ENCODE measurements at places on chromosomes 4 and X.

- no peak for DNase-seq
Measured at GRCh38 chr4:96154676-96155075, 314.8 kb downstream of the PDHA2 start.

DNA sequence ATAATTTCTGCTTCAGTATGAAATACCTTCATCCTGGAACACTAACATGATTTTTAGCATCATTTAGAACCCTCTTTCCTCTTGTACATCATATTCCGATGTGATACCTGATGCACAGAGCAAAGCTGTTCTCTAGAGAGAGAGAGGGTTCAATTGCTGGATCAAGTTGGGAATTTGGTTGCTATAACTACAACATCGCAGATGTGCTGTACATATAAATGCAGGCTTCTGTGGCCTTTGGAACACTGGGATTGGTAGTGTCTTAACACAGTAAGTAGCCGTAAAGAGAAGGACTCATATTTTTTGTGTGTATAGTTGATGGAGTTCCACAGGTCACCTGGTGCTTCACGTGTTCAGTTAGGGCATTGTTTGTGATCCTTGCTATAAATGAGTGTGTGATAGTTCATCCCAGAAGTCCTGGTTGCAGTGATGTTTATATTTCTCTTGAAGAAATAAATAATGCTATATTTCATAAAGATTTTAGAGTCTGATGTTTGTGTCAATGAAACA is 119.2 kb downstream of the RAPGEF2 start:
- no peak for DNase-seq

DNA sequence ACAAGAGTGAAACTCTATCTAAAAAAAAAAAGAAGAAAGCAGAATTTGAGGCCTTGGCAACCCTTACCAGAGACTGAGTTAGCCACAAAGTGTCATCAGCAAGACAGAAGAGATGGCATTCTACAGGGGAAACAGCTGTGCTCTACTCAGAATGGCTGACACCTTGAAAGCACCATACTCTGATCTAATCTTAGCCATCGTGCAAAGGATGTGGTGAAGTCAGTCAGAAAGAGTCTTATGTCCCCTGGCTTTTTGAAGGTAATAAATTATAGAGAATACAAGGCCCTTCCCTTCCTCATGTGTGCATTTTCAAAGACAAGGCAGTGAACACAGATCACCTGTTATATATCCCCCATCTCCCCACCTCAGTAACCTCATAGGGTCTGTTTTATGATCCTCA is 13.2 kb downstream of the CLNK start:
- no peak for DNase-seq

GRCh38 chr4:48295116-48295515 is 25.5 kb upstream of the TEC start:
- DNase-seq: no peak

DNA sequence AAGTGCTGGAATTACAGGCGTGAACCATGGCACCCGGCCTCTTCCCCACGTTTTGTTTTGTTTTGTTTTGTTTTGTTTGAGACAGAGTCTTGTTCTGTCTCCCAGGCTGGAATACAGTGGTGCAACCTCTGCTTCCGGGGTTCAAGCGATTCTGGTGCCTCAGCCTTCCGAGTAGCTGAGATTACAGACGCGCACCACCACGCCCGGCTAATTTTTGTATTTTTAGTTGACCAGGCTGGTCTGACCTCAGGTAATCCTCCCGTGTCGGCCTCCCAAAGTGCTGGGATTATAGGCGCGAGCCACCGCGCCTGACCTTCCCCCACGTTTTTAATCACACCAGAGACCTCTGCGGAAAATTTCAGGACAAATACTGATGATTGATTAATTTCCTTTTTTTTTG is 2.2 kb downstream of the ENOPH1 start:
- DNase-seq: no peak
